ENCODE measurements at places on chromosomes 7 and 10.

- no peak for DNase-seq
Observed at GRCh38 chr10:100135486-100135885, 50.3 kb downstream of the ERLIN1 start.

DNA sequence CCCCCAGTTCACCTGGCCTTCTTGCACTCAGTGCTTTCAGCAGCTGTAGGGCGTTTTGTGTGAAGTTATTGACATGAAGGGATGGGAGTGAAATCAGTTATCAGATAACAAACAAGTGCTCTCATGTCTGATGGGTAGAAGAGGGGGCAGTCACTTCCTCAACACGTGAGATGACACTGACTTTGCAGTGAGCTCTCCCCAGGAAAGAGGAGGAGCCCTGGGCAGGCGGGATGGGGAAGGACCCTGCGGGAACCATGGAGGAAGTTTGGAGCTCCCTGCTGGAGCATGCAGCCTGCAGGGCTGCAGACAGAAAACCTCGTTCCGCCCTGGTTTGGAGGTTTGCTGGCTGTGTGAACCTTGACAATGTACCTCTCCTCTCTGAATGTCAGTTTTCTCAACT is 38.7 kb downstream of the GPR26 start:
- DNase-seq = peak; percentile 1

- DNase-seq = no peak
Observed at GRCh38 chr10:15370212-15370855, 755 bp downstream of the FAM171A1 start.

DNA sequence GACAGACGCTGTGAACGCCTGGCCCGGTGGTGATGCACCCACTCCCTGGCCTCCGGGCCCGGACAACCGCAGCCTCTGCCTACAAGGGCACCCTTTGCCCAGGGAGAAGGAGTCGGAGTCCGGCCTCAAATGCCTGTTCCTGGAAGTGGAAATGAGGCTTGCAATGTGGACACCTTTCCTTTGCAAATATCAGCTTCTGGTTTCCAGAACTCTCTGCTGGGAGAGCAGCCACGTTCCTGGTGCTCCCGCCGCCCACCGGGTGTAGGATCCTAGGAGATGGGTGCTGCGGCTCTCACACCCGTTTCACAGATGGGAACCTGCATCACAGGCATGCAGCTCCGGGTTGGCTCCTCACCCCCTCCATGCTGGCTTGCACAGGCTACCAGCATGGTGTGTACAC is 2.9 kb downstream of the FOXL3 start:
- no peak for DNase-seq

- DNase-seq = no peak
Observed at GRCh38 chr7:40682696-40683095, 547.9 kb downstream of the SUGCT start.

GRCh38 chr10:69901628-69902505 is 100.2 kb downstream of the COL13A1 start:
- DNase-seq = no peak

- DNase-seq = no peak
Observed at GRCh38 chr10:119412244-119413092, 130.1 kb downstream of the RGS10 start.
